ENCODE measurements at places on chromosomes 16 and 17.
A peak's percentile ranks its signal among the peaks of the same experiment; 100 is the strongest.

- no peak for DNase-seq
Measured at GRCh38 chr16:28182801-28183200, 29.0 kb downstream of the XPO6 start.

DNA sequence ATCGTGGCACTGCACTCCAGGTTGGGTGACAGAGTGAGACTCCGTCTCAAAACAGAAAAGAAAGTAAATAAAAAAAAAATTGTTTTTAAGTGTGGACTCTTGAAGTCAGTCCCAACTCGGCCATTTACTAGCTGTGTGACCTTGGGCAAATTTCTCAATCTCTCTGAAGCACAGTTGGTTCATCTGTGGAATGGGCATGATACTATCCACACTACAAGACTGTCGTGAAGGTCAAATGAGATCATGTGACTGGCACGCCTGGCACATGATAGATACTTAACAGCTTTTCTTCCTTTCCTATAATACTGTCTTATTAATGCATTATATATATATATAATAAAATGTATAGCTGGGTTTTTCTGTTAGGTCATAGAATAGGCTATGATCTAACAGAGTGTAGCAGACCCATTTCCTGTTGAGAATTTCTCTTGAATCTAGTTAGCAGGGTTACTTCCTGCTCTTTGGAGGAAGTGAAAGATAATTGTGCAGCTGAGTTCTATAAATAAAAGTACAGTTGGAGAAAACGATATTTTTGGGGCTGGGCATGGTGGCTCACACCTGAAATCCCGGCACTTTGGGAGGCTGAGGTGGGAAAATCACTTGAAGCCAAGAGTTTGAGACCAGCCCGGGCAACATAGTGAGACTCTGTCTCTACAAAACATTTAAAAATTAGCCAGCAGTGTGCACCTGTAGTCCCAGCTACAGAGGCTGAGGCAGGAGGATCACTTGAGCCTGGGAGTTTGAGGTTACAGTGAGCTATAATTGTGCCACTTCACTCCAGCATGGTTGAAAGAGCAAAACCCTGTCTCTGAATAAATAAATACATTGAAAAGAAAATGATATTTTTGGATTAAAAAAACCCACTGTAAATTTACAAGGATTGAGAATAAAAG, 7.3 kb downstream of the MILR1 start:
- no peak for DNase-seq

- no peak for DNase-seq
Measured at GRCh38 chr16:818592-818991, 18.1 kb upstream of the GNG13 start.

DNA sequence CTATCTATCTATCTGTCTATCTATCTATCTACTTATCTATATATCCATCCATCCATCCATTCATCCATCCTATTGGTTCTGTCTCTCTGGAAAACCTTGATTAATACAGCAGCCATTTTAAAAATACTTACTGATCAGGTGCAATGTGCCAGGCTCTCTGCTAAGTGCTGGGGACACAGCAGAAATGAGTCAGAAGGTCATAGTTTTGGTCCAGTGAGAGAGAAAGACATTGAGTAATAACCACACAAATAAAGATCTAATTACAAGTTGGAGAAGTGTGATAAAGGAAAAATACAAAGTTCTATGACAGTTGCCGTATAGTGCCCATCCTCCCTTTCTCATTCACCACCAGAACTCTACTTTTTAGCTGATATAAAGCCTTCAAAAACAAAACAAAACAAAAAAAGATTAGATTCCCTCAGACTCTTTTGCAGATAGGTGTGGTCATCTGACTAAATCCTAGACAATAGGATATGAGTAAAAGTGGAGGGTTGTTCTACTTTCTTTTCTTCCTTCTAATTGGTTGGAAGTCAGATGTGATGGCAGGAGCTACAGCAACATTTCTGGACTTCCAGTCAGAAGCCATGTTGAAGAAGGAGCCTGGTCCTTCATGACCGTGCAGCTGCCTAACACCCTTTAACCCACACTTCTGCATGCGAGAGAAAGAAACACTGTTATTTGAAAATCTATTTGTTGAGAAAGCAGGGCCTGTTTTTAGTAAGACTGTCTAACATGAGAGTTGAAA, 72.0 kb upstream of the TOX3 start:
- no peak for DNase-seq

- no peak for DNase-seq
Measured at GRCh38 chr16:81798311-81799137, 19.4 kb downstream of the PLCG2 start.

GRCh38 chr17:66431910-66432309, 129.5 kb downstream of the PRKCA start:
- DNase-seq, result no peak

DNA sequence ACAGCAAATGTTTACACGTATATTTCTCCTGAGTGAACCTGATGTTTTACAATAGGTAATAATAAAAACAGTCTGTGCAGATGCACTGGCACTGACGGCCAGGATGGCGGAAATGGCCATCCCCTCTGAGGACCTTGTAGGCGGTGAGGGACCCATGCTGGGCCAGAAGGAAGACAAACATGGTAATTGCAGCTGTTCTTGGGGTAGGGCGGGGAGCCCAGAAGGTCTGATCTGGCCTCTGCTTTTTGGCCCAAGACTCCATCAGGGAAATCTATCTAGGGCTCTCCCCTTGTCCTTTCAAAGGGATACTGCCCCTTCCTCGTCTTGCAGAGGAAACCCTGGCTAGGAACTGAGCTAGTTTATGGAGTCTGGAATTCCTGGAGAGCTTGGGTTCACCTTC, 7.4 kb upstream of the LGALS9 start:
- no peak for DNase-seq

DNA sequence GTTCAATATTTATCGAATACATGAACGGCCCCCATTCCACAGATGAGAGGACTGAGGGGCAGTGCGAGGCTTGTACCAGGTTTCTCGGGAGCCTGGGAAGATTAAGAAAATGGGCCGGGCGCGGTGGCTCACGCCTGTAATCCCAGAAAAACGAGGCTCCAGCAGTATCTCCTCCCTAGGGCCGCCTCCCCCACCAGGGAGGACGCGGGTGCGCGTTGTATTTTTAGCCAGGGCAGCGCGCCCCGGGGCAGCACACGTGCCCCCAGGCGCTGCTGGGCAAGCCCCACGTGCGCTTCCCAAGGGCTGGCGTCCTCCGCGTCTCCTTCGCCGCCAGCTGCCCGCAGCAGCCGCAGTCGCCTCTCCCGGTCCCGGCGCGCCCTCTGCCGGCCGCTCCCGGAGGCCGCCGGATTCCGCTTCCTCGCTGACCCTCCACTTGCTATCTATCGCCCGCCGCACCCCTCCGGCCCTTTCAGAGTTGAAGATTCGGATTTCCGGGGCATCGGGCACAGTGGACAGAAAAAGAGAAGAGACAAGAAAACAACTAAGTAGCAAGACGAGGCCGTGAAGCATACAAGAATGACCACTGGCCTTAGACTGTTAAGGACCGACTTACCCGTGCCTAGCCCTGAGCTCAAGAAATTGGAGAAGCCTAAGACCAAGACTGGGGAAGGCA, 1.9 kb upstream of the YBX2 start:
- DNase-seq, result peak; percentile 62

DNA sequence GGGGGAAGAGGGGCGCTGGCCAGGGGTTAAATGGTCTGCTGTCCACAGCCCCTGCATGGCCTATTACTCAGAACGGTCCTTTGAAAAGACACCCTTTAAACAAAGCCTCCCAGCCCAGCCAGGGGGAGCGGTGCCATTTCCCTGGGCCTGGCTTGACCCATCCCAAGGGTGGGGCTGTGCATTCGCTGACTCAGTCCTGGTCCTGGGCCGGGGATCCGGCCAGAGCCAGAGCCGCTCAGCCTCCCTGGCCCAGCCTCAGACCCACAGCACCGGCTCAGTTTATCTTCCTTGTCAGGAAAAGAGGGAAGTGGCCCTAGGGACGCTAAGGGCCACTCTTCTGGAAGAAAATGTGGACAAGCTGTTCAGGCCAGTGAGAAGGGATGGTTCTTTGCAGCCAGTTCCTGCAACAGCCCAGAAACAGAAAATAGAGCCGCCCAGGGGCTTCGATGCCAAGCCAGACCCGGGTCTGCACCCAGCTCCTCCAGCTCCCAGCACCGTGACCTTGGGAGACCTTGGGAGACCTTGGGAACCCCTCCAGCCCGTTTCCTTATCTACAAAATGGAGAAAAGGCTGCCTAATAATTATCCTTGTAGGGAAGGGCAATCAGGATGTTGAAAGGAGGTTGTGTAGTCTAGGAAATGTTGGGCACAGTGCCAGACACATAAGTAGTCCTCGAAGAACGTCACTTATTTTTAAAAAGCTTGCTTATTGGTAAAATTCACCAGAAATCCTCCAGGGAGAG, 82.5 kb downstream of the ZDHHC7 start:
- no peak for DNase-seq

GRCh38 chr16:15949210-15950160, at the start of gene ABCC1:
TSS of gene ABCC1 (plus strand) at chr16:15949616. CDS start at chr16:15949752, 136 bp downstream.
- peak; percentile 18 for DNase-seq

All from SW 1271 (cell line).